ENCODE measurements at places on chromosomes 5 and 9.

GRCh38 chr5:172716796-172717313 lies 54.1 kb downstream of the DUSP1 start:
- no peak overlapping the region for H3K27ac ChIP-seq
- no peaks in the 10 kb centered on the region for H3K27me3 ChIP-seq
- H3K4me1 ChIP-seq: peaks cover under 1% of the 10 kb centered on the region
- DNase-seq: peak; percentile 80

DNA sequence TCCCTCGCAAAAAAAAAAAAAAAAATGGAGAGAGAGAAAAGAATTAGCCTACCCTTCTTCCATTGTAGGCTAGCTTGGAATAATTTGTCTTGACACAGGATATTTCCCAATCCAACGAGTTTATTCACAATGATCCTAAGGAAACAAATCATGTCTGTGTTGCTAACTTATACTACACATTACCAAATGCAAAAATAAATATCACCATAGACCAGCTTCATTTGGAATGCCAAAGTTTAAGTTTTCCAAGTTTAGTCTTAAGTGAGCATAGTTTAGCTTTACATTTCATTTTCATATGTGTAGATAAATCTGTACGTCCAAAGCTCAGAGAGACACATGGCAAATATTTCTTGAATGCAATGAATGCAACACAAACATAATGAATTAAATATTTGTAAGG lies 1106.2 kb upstream of the DMAC1 start:
- DNase-seq: no peak
- H3K4me3 ChIP-seq: no peak overlapping the region
- no peak overlapping the region for H3K27ac ChIP-seq
- no peaks in the 10 kb centered on the region for H3K27me3 ChIP-seq
- no peaks in the 10 kb centered on the region for H3K4me1 ChIP-seq

DNA sequence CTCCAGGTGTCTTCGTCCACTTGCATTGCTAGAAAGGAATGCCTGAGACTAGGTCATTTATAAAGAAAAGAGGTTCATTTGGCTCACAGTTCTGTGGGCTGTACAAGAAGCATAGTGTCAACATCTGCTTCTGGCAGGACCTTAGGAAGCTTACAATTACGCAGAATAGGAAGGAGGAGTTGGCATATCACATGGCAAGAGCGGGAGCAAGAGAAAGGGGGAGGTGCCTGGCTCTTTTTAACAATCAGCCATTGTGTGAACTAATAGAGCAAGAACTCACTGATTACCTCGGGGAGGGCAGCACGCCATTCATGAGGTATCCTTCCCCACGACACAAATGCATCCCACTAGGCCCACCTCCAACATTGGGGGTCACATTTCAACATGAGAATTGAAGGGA lies 134.4 kb upstream of the EFNA5 start:
- H3K27ac ChIP-seq: no peak overlapping the region
- no peaks in the 10 kb centered on the region for H3K4me1 ChIP-seq
- no peaks in the 10 kb centered on the region for H3K27me3 ChIP-seq
- no peaks in the 10 kb centered on the region for H3K36me3 ChIP-seq

- DNase-seq: no peak
- no peaks in the 10 kb centered on the region for H3K36me3 ChIP-seq
- no peak overlapping the region for H3K27ac ChIP-seq
- H3K4me3 ChIP-seq: no peak overlapping the region
Measured at GRCh38 chr9:11023201-11023600, 410.4 kb upstream of the PTPRD start.

- no peak overlapping the region for H3K4me3 ChIP-seq
- H3K4me1 ChIP-seq: no peaks in the 10 kb centered on the region
- DNase-seq: no peak
- no peak overlapping the region for H3K27ac ChIP-seq
Measured at GRCh38 chr5:104540448-104540847, 977.9 kb upstream of the NUDT12 start.

- no peaks in the 10 kb centered on the region for H3K27me3 ChIP-seq
- H3K27ac ChIP-seq: no peak overlapping the region
- DNase-seq: no peak
- no peaks in the 10 kb centered on the region for H3K36me3 ChIP-seq
- H3K4me1 ChIP-seq: peaks cover 5% of the 10 kb centered on the region
- no peak overlapping the region for H3K4me3 ChIP-seq
Measured at GRCh38 chr9:87122947-87123685, 175.8 kb upstream of the GAS1 start.

All from activated CD8-positive, alpha-beta memory T cell treated with anti-CD3 and anti-CD28 coated beads, Interleukin-2, amount 10 ng/mL, durations not matched to agents 7 days and 5 days (primary cell).